Tongue (tissue), 3 donors: ENCODE measurements at places on chromosomes 3 and 15. TPM values are rescaled to one million over a fixed set of nuclear protein-coding genes. Genes with fewer than 3 reads are reported as not detected.

DNA sequence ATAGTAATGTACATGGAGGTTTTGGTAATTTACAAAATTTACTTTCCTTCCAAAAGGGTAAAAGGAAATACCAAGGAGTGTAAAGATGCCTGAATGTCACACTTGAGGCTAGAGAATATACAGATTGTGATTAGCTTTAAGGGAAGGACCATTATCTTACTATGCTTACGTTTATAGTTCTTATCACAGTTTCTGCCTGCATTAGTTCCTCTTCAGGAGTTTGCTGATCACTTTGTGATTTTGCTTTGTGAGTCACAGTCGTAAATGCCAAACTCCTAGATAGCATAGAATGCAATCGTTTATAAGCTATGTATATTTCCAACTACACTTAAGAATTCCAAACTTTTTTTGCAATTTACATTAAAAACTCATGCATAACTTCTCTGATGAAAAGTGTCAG is 1034.6 kb downstream of the DIPK2A start:
- DNase-seq: no peak

GRCh38 chr3:172170073-172170709 is 130.8 kb downstream of the FNDC3B start:
- DNase-seq: no peak

The DGKG gene
- 2.2 TPM for total RNA-seq

GRCh38 chr3:49805897-49806701 is 3.0 kb downstream of the INKA1 start:
- peak; percentile 91 for DNase-seq

The TLR9 gene
- total RNA-seq: not detected

DNA sequence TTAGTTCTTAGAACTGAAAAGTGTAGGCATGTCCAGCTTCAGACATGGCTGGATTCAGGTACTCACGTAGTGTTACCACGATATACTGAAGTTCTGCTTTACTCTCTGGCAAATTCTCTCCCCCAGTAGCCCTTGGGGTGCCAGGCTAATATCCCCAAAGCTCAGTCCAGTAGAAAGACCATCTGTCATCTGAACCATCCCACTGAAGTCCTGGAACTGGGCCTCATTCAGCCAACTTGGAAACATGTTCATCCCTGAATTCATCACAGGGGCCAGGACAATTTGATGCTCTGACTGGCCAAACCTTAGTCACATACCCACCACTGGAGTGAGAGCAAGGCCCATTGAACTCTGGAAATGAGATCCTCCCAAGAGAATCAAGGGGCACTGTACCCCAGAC is 8.2 kb downstream of the EFCC1 start:
- no peak for DNase-seq

DNA sequence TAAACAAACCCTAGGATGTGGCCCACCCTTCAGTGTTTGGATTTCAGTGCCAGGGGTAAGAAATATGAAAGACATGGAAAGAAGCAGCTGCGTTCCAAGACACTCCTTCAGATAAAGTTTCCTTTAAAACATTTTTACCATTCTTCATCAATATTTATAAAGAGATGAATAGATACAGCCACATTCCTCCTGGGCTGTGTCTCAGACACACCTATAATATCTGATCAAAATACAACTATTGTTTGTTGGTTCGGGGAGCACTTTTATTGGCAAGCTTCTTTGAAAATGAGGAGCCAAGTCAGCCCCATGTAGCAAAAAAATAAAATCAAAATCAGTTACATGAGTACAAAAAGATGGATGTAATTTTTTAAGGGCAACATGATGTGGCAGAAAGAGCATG is 53.2 kb downstream of the RPL22L1 start:
- DNase-seq: no peak

- no peak for DNase-seq
Measured at GRCh38 chr15:88509964-88510363, 36.5 kb downstream of the DET1 start.

The ZNF385D gene
- 5.4 TPM for total RNA-seq

GRCh38 chr3:84110787-84111186 is 848.0 kb upstream of the CADM2 start:
- no peak for DNase-seq

DNA sequence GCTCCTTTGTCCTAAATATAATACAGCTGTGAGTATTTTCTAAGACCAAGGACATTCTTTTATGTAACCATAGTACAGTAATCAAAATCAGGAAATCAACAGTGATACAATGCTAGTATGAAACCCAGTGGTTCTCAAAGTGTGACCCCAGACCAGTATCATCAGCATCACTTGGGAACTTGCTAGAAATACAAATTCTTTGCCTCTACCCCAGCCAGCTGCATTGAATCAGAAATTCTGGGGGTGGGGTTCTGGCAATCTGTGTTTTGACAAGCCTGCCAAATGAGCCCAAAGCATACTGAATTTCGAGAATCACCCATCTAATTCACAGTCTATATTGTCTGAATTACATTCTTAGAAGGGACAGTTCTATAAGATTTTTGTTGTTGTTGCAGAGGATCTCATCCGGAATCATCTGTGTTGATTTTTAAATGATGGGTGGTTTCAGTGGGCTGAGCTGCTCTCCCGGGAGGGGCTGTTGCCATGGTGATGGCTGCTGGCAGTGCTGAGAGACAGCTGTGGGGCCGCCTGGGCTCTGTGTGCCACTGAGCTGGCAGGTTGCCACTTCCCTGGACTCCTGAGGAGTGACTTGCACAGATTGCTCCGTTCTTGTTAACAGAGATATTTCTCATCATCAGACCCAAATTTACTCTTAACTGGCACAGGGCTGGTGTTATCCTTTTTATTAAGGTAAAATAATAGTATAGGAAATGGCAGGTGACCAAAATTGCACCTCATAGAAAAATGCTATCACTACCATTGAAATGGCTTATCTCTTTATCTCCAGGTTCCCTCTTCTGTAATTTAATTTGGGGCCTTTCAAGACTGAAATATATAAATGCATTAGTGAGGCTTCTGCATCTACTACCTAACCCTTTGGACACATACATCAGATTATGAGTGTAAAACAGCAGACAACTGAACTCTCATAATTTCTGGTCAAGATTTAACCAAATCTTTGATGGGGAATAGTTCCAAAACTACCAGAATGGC is 56.5 kb downstream of the NEK11 start:
- peak; percentile 98 for DNase-seq

- DNase-seq: no peak
Measured at GRCh38 chr3:179037351-179037750, 34.3 kb downstream of the ZMAT3 start.

The IQCB1 gene
- 24.7 TPM for total RNA-seq

The LRRC49 gene
- total RNA-seq: 18.5 TPM

DNA sequence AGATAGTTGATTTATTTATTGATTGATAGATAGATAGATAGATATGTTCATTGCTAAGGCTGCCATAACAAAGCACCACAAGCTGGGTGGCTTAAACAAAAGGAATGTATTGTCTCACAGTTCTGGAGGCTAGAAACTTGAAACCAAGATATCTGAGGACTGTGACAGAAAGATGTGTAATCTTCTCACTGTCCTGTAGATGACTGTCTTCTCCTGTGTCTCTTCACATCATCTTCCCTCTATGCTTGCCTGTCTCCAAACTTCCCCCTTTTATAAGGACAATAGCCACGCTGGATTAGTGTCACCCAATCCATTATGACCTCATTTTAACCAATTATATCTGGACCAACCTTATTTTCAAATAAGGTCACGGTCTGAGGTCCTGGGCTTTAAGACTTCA is 40.9 kb downstream of the GNB4 start:
- no peak for DNase-seq

- no peak for DNase-seq
Measured at GRCh38 chr3:9056581-9056980, 93.3 kb upstream of the RAD18 start.

DNA sequence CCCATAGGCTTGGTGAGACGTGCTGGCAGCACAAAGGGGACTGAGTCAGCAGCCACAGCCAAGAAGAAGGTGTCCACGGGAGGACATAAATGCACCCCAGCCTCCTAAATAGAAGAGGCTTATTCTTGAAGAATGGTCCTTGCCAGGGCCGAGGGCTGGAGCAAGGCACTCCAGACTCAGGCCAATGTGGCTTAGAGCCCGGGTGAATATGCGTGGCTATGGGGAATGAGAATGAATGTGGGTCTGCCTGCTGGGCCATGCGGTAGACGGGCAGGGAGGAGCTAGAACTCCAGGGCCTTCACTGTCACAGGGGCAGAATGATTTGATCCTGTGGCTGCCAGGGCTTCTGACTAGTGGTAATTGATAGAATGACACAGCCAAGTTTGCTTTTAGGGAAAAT is 34.0 kb downstream of the DHX30 start:
- no peak for DNase-seq

The RPUSD3 gene
- total RNA-seq: 23.5 TPM

- no peak for DNase-seq
Measured at GRCh38 chr3:197782230-197782629, 8.8 kb upstream of the LRCH3 start.

DNA sequence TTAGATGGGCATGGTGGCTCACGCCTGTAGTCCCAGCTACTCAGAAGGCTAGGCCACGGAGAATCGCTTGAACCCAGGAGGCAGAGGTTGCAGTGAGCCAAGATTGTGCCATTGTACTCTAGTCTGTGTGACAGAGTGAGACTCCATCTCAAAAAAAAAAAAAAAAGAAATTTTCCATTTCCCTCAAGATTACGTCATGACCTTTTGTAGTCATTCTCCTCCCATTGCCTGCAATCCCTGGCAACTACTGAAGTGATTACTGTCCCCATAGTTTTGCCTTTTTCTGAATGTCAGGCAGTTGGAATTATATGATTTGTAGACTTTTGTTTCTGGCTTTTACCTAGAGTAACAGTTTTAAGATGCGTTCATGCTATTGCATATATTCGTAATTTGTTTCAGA is 28.0 kb downstream of the WDR76 start:
- no peak for DNase-seq

The TRAK1 gene
- total RNA-seq: 169 TPM
